Astrocyte of the spinal cord (primary cell): ENCODE measurements at places on chromosomes 16 and 17.

DNA sequence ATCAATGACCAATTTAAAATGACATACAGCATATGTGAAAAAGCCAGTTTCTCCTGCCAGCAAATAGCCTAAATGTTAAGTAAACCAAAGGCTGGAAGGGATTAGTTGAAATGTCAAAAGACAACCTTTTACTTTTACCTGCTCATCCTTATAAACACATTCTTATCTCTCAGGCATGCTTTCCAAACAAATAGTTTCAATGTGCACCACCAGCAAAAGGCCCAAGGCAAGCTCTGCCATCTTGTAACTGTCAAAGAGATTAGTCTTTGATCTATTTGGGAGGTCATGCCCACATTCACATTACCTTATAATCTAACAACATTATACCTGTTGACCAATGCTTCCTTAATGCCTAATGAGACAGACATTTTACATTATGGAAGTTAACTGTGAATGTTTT, 132.2 kb upstream of the NACA2 start:
- no peak for DNase-seq

GRCh38 chr17:73841431-73842060, 197.3 kb upstream of the SDK2 start:
- DNase-seq = no peak

GRCh38 chr17:83096401-83097224, 17.2 kb downstream of the METRNL start:
- no peak for DNase-seq

- no peak for DNase-seq
These were observed 547.2 kb upstream of the CDH8 start for GRCh38 chr16:62583414-62583813.

GRCh38 chr16:27676839-27677238, 126.9 kb downstream of the KATNIP start:
- peak; percentile 58 for DNase-seq

DNA sequence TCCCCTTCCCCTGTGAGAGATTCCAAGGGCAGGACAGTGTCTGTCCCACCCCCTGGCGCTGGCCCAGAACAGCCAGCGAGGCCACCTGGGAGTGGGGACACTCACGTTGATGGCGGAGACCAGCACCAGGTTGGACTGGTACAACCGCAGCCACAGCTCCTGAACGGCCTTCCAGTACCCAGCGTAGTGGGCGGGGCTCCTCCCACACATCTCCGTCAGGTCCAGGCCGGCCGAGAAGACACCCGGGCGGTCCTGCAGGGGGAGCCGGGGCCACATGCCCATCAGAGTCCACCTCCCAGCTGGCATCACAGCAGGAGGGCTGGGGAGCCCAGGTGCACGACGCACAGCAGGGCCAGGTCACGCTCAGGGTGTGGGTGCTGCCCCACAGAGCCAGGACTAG, 7.1 kb downstream of the ECI1 start:
- no peak for DNase-seq

- DNase-seq = peak; percentile 82
These were observed 19.7 kb downstream of the CDC42EP4 start for GRCh38 chr17:73292031-73292531.

DNA sequence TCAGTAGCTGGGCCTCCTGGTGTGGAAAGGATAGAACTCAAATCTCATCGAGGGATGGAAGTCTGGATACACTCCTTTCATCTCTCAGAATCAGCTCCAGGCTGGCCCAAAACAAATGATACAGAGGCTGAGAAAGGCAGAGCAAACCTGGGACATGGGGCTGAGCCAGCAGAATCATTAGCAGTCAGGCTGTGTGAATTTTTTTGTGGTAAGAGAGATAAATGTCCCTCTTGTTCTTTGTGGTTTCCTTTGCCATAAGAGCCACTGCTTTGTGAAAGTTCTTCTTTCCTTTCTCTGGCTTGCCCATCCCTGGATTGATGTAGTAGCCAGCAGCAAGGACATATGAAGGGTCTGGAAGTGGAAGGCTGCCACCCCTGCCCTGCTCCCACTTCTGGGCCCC, 146.2 kb downstream of the CDH13 start:
- peak; percentile 27 for DNase-seq
